Esophagus squamous epithelium (tissue), 5 donors: ENCODE measurements at places on chromosomes 1 and 21. TPM values are rescaled to one million over a fixed set of nuclear protein-coding genes. Genes with fewer than 3 reads are reported as not detected.

- peak overlapping the region; percentile 30 for H3K27ac ChIP-seq
- no peak for DNase-seq
- peaks cover 67% of the 10 kb centered on the region for H3K4me1 ChIP-seq
- no peaks in the 10 kb centered on the region for H3K36me3 ChIP-seq
Observed at GRCh38 chr1:204282761-204283221, 69.0 kb upstream of the GOLT1A start.

The SPRR5 gene
- total RNA-seq = 2.2 TPM

DNA sequence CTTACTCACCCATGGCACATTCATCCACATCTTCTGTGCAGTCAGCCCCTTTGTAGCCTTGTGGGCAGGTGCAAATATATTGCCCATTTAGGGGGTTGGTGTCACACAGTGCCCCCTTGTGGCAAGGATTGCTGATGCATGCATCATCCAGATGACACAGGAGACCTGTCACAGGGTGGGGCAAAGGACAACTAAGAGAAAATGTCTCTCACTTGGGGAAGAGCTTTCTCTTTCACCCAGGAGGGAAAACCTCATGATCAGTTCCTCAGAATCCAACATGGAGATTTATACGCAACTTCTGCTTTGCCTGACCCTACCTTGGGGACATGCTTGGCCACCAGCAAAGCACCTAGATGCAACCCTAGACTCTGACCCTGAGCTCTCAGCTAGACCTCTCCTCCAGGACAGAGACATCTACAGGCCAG lies 71.8 kb upstream of the ADAM30 start:
- H3K27me3 ChIP-seq = no peaks in the 10 kb centered on the region
- peak overlapping the region; percentile 15 for H3K27ac ChIP-seq
- no peak overlapping the region for H3K4me3 ChIP-seq
- no peaks in the 10 kb centered on the region for H3K4me1 ChIP-seq
- peaks cover 93% of the 10 kb centered on the region for H3K36me3 ChIP-seq

DNA sequence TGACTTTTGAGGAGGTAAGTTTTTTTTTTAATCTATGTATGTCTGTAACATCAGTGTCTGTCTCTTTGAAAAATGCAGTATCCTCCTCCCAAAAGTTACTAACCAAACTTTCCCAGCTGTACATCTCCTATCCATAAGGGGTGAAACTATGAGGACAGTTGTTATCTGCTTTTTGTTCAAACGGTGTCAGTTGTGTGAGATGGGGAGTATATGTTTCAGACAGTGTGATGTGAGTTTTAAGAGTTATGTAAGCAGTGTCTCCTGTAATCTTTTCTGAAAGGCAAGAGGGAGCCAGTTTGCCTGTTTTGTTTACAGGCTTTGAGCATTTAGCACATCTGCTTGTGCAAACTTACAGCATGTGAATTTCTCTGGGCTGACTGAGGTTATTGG lies 34.8 kb upstream of the CACYBP start:
- no peak for DNase-seq
- no peaks in the 10 kb centered on the region for H3K36me3 ChIP-seq
- H3K4me1 ChIP-seq = peaks cover 65% of the 10 kb centered on the region

- peak overlapping the region; percentile 84 for H3K27ac ChIP-seq
- DNase-seq = no peak
- peaks cover 64% of the 10 kb centered on the region for H3K4me1 ChIP-seq
- peak overlapping the region; percentile 33 for H3K4me3 ChIP-seq
Observed at GRCh38 chr1:232291681-232292080, 338.3 kb downstream of the SIPA1L2 start.

DNA sequence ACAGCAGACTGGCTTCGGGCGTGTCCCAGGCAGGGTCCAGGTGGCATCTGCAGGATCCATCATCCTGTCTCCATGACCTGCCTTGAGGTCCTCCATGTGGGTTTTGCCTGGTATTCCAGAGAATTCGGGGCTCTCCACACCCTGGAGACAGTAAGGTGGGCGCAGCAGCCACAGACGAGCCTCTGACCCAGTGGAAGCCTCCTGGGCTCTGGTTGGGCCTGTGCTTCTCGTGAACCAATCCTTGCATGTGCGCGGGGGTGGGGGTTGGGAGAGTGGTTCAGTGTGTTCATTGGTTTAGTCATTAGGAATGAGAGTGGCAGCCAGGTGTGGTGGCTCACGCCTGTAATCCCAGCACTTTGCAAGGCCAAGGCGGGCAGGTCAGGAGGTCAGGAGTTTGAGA lies 32.1 kb upstream of the TNFRSF1B start:
- H3K27me3 ChIP-seq = peaks cover 23% of the 10 kb centered on the region
- no peak for DNase-seq
- no peak overlapping the region for H3K27ac ChIP-seq
- no peak overlapping the region for H3K4me3 ChIP-seq
- no peaks in the 10 kb centered on the region for H3K36me3 ChIP-seq

The WDR64 gene
- total RNA-seq = not detected

GRCh38 chr1:209609041-209609790 lies 25.7 kb downstream of the CAMK1G start:
- H3K27me3 ChIP-seq = no peaks in the 10 kb centered on the region
- H3K27ac ChIP-seq = no peak overlapping the region
- H3K36me3 ChIP-seq = no peaks in the 10 kb centered on the region
- H3K4me1 ChIP-seq = peaks cover 13% of the 10 kb centered on the region

DNA sequence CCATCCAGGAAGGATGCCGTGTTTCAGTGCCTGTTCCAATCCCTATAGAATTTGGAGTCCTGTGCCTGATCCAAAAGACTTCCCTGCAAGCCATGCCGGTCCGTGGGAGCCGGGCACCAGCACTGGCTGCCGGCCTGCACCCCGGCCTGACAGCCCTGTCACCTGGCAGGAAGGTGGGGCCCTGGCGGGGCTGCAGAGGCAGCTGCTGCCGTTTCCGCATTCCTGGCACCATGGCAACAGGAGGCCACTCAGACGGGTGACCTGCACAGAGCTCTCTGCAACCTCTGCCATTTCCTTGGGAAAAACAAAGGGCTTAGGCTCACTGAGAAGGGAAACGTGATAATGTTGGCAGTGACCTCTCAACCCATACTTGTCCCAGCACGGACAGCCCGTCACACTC lies 63.2 kb upstream of the TMEM51 start:
- no peaks in the 10 kb centered on the region for H3K36me3 ChIP-seq
- no peak overlapping the region for H3K4me3 ChIP-seq
- no peak for DNase-seq
- peak overlapping the region; percentile 30 for H3K27ac ChIP-seq
- H3K4me1 ChIP-seq = peaks cover 11% of the 10 kb centered on the region
